GM23338 (cell line): ENCODE measurements at places on chromosomes 1 and 21. TPM values are rescaled to one million over a fixed set of nuclear protein-coding genes. Genes with fewer than 3 reads are reported as not detected.
A peak's percentile ranks its signal among the peaks of the same experiment; 100 is the strongest.

- DNase-seq = peak; percentile 42
Observed at GRCh38 chr1:75423616-75424015, 187.3 kb downstream of the SLC44A5 start.

GRCh38 chr1:214882616-214883015 is 199.9 kb upstream of the KCNK2 start:
- no peak for DNase-seq

DNA sequence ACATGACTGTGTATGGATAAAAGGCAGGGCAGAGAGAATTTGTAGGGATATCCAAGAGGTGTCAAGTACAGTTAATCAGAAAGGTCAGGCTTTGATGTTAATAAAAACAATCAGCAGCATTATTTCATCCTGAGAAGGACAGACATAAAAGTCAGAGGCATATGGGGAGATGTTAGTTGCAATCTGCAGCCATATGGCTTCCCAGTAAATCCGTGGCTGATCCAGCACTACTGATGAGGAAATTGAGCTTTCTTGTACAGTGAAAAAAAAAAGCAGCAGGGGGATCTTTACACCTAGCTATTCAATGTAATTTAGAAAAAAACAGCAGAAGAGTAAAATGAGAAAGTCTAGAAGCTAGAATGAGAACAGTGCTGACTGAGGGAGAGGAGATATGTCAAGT is 2.2 kb upstream of the SPRR1B start:
- DNase-seq = no peak

GRCh38 chr1:67988066-67988465 is 62.4 kb downstream of the DIRAS3 start:
- DNase-seq = no peak

DNA sequence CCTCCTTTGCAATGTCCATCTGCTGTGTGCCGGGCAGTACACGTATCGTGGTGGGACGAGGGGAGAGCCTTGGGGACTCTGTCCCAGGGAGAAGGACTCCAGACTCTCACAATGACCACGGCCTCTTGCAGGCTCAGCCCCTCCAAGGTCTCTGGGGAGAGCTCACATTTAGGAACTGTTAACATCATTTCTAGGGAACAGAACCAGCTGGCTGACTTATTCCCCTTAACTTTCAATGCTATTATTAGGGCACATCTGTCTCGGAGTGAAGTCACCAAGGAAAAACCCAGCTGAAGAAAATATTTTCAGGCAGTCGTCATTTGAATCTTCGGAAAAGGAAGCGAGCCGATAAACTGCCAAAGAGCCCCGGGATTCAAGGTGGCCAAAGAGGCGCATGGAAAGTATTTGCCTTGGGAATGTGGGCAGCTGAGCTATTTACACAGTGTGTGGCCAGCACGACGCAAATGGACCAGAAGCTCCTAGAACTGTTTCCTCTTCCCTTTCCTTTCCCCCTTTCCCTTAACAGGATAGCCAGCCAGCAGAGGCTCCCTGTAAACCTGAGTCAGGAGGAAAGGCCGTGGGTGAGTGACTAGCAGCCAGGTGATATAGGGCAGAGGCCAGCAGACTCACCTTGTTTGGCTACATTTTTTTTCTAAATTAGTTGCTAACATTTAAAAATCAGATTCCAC is 74.5 kb downstream of the ITPKB start:
- DNase-seq = no peak

DNA sequence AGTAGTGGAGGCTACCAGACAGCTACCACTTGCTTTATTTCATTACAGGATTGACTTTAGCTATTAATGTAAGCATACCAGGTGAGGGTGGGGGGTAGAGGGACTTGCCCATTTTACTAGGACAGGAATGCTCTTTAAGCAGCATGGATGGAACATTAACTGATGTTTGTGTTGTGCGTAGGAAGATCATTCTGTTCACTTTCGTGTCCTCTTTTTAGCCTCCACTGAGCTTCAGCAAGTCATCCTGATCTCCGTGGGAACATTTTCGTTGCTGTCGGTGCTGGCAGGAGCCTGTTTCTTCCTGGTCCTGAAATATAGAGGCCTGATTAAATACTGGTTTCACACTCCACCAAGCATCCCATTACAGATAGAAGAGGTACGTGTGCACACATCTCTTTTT is 29.3 kb downstream of the IFNGR2 start:
- DNase-seq = no peak

- DNase-seq = no peak
Observed at GRCh38 chr1:165884690-165885304, 57.4 kb downstream of the UCK2 start.

- peak; percentile 82 for DNase-seq
Observed at GRCh38 chr1:167819849-167820683, 93.9 kb downstream of the ADCY10 start.

GRCh38 chr1:212557739-212558692 is 50.5 kb upstream of the ATF3 start:
- peak; percentile 70 for DNase-seq

DNA sequence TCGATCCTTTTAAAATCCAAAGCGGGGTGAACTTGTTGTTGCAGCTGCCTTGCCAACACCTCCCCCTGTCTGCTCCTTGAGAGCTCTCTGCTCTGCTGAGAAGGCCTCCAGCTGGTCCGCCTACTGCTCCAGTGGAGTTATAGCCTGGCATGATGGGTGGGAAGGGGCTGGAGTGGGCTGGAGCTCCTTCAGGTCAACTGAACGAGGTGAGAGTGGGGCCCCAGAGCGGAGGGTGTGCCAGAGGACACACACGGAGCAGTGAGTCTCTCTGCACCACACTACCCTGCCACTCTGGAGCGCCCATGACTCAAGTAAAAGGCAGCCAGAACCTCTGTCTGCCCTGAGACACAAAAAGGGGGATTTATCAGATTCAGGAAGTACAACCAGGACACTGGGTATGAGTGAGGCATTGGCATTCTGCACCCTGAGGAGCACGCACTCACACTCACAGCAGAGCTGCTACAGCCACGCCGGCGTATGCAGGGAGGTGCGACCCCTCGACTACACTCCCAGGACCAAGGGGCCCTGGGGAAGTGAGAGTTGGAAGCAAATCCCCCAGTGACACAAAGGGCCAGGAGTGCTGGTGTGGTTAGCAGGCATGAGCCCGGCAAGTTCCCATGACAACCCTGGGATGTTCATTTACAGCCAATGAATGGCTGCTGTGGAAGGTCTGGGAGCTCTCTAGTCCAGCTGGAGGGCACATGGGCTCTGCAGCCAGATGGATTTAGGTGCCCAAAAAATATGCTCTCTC is 28.0 kb upstream of the EVA1B start:
- no peak for DNase-seq

- DNase-seq = no peak
Observed at GRCh38 chr1:113986802-113987201, 7.5 kb downstream of the OLFML3 start.

DNA sequence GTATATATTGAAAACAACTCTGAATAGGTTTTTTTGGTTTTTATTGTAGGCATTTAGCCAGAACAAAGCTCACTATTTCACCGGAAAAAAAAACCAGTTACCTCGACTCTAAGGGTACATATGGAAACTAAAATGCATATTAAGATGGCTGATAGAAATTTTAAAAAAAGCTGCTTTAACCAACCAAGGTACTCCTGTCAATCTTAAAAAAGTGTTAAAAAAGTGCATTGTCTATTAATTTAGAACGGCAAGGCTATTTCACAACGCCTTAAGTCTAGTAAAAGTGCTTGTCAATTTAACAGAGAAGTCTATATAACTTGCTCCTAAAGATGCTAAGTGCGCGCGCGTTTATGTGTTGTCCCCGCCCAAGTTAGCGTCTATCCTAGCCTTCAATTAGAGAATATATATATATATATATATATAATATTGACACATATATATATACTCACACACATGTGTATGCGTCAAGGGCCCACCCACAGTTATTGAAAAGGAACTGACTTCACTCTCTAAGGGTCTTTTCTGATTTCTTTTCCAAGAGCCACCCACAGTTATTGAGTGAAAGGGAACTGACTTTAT is 934 bp downstream of the ASPM start:
- DNase-seq = no peak

DNA sequence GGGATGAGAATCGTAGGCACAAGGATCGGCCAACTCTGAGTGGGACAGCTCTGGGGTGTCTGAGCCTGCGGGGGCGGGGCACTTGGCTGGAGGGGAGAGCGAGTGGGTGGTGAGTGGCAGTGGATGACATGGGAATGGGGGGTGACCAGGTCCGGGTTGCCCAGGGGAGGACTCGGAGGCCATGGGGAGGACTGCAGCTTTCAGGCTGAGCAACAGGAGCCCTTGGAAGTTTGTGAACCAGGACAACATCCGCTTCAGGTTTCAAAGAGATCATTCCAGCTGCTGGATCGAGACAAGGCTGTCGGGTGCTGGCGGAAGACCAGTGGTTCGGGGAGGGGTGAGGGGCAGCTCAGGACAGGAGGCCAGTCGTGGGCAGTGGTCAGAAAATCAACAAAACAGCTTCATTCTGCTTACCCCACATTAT is 124.4 kb upstream of the IRF2BP2 start:
- no peak for DNase-seq

DNA sequence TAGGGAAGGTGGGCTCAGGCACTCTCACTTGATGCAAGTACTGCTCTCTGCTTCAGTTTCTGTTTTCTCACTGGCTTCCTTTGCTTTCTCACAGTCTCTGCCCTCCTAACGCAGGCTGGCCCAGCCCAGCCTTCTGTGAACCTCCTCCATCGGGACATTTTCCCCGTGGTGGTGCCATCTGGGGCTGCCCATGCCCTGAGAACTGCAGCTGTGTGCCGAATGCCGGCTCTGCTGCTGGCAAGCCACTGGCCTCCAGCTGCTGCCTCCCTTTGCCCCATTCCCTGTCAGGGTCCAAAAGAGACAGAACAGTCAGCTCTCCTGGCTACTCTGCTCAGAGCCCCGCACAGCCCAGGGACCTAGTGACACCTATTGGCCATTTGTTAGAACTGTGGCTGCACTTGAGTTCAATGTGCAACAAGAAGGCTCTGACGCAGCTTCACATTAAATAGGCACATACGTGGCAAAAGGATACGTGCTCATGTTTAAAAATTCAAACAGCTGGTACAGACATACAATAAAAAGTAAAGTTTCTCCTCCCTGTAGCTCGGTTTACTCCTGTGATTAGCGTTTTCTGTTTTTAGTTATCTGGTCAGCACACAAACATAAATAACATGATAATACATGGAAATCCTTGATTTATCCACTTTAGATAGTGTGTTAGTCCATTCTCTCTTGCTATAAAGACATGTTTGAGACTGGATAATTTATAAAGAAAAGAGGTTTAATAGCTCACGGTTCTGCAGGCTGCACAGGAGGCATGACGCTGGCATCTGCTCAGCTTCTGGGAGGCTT is 46.6 kb downstream of the FCRL5 start:
- DNase-seq = peak; percentile 86

- DNase-seq = no peak
Observed at GRCh38 chr1:247451388-247452010, 6.4 kb downstream of the OR2B11 start.

DNA sequence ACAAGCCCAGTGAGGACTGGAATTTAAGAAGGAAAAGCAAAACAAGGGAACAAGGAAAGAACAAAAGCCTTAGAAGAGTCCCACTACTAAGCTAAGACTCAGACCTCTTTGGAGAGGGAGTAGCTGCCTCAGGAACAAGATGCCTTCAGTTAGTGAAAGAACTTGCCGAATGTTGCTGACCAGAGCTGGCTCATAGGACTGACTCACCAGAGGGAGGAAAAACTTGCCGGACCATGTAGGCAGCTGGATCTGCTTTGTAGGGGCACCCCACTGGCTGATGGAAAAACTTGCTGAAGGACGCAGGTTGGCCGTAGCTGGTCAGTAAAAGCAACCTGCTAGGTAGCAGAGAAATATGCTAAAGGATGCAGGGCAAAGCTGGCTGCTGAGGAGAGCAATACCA is 15.3 kb upstream of the ZSWIM5 start:
- no peak for DNase-seq

DNA sequence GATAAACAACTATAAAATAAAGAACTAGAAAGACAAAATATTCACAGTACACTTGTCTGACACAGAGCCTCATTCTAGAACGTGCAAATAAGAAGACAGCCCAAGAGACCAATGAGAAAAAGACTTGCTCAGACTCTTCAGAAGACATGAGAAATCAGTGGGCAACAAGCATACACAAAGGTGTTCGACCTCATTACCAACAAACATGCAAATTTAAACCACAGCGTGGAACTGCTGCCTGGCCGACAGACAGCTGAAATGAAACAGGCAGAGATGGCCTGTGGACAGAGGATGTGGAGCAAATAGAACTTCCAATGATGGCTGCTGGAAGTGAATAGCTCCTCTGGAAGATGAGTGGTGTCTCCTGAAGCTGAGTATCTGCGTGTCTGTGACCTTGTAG is 22.4 kb upstream of the COL6A1 start:
- DNase-seq = no peak

The FOXD3 gene
- 41.3 and 49.0 TPM in 2 replicates for total RNA-seq

The S100A6 gene
- 7.3 and 9.4 TPM in 2 replicates for total RNA-seq

- no peak for DNase-seq
Observed at GRCh38 chr1:213417846-213418245, 366.8 kb downstream of the RPS6KC1 start.

- DNase-seq = no peak
Observed at GRCh38 chr1:171809834-171810233, 28.4 kb downstream of the METTL13 start.

GRCh38 chr1:231660198-231660597 is 33.6 kb downstream of the DISC1 start:
- DNase-seq = no peak

The S100A7A gene
- total RNA-seq = not detected in 2 replicates

- no peak for DNase-seq
Observed at GRCh38 chr1:245353411-245353810, 198.6 kb downstream of the KIF26B start.

The S1PR1 gene
- total RNA-seq = 4.1 and 5.2 TPM in 2 replicates

GRCh38 chr1:7298749-7299151 is 472.3 kb upstream of the VAMP3 start:
- DNase-seq = no peak

GRCh38 chr1:180235502-180236239 is 5.6 kb downstream of the LHX4 start:
- DNase-seq = peak; percentile 84

The KIF17 gene
- total RNA-seq = 13.3 and 18.6 TPM in 2 replicates
